Placental epithelial cell (primary cell): ENCODE measurements at places on chromosomes 4 and X. TPM values are rescaled to one million over a fixed set of nuclear protein-coding genes. Genes with fewer than 3 reads are reported as not detected.

The TNMD gene
- total RNA-seq, result not detected in 2 replicates

The PLXNB3 gene
- total RNA-seq, result 0.39 and 2.3 TPM in 2 replicates

The HPGD gene
- total RNA-seq, result not detected in 2 replicates

The MAGEA12 gene
- total RNA-seq, result not detected in 2 replicates

The CT45A10 gene
- not detected in 2 replicates for total RNA-seq

The GK gene
- total RNA-seq, result 0.65 and 1.2 TPM in 2 replicates

The CDKL5 gene
- total RNA-seq, result 9.0 and 11.8 TPM in 2 replicates

The AFF2 gene
- total RNA-seq, result under 0.01 TPM in 1 of 2 replicates, not detected in the other

The DCAF16 gene
- total RNA-seq, result 17.8 and 24.7 TPM in 2 replicates

The SPANXB1 gene
- total RNA-seq, result not detected in 2 replicates

The BMP3 gene
- not detected in 2 replicates for total RNA-seq

The LRCH2 gene
- total RNA-seq, result under 0.01 and 0.11 TPM in 2 replicates

The EDNRA gene
- total RNA-seq, result not detected in 2 replicates

The ARAF gene
- 16.5 and 35.2 TPM in 2 replicates for total RNA-seq

The TIMM17B gene
- 58.8 and 60.9 TPM in 2 replicates for total RNA-seq

The AREG gene
- 13.8 and 18.5 TPM in 2 replicates for total RNA-seq

The UBA1 gene
- 197 and 296 TPM in 2 replicates for total RNA-seq

The TNIP3 gene
- not detected in 2 replicates for total RNA-seq

The RAI2 gene
- total RNA-seq, result not detected in 2 replicates

The CSN1S1 gene
- not detected in 2 replicates for total RNA-seq

The FRMD7 gene
- under 0.01 TPM in 1 of 2 replicates, not detected in the other for total RNA-seq

The EPHA5 gene
- total RNA-seq, result under 0.01 TPM in 1 of 2 replicates, not detected in the other

The IL3RA gene
- total RNA-seq, result not detected in 2 replicates

The NAT8L gene
- total RNA-seq, result under 0.01 and 0.11 TPM in 2 replicates

The CCNA2 gene
- 9.4 and 23.7 TPM in 2 replicates for total RNA-seq

The SPATA18 gene
- total RNA-seq, result 14.9 and 20.1 TPM in 2 replicates

The CENPVL2 gene
- not detected in 2 replicates for total RNA-seq

The DGAT2L6 gene
- not detected in 2 replicates for total RNA-seq

The GPRASP2 gene
- 8.0 and 11.4 TPM in 2 replicates for total RNA-seq

The CYLC1 gene
- not detected in 2 replicates for total RNA-seq

The PLP1 gene
- total RNA-seq, result 1.2 TPM in 1 of 2 replicates, not detected in the other

The TMPRSS11D gene
- not detected in 2 replicates for total RNA-seq

The SLC7A11 gene
- total RNA-seq, result 2.4 and 13.4 TPM in 2 replicates

The TBC1D8B gene
- 7.9 and 8.8 TPM in 2 replicates for total RNA-seq

The F8 gene
- total RNA-seq, result 1.6 and 2.6 TPM in 2 replicates

The SLC6A14 gene
- not detected in 2 replicates for total RNA-seq
